HS-27A (cell line): ENCODE measurements at places on chromosomes 1 and 21.
A peak's percentile ranks its signal among the peaks of the same experiment; 100 is the strongest.

- DNase-seq: no peak
Measured at GRCh38 chr1:39410915-39411436, 80.5 kb upstream of the BMP8A start.

- no peak for DNase-seq
Measured at GRCh38 chr1:22142315-22143064, 407 bp downstream of the WNT4 start.

- DNase-seq: peak; percentile 53
Measured at GRCh38 chr1:1304331-1305299, 3.1 kb downstream of the ACAP3 start.

DNA sequence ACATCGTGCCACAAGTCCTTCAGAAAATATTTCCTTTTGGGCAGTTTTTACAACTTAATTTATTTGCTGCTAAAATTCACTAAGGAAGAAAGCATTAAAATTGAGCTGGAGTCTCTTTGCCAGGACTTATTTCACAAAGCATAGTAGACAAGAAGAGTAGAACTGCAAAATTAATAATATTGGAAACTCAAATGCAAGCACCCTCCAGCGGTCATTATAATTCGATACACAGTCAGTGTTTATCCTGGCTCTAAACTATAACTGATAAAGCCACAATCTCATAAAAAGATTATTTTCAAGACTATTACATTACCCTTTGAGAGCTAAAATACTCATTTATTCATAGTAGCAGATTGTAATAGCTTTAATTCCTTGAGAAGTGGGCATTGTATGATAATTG is 655.4 kb downstream of the RWDD3 start:
- DNase-seq: no peak

GRCh38 chr1:82994616-82995263 is 1004.2 kb downstream of the TTLL7 start:
- no peak for DNase-seq

- peak; percentile 81 for DNase-seq
Measured at GRCh38 chr1:218209351-218209861, 75.7 kb upstream of the RRP15 start.

GRCh38 chr1:3061566-3061965 is 7.4 kb upstream of the PRDM16 start:
- DNase-seq: no peak

DNA sequence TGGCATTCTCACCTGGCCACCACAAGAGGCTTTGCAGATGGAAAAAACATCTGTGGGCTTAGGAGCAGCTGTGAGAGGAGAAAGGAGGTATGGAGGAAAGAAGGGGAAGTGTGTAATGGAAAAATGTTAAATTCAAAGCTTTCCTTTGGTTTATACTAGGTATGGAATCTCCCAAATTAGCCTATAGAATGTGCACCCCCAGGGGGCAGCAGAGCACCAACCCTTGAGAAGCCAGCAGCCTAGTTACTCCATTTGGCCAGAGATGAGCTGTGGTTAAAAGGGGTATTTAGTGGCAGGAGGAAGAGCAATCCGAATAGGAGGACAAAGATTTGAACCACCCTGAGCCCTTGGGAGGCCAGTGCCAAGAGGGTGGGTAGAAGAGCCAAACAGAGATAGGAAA is 97.5 kb upstream of the CTTNBP2NL start:
- peak; percentile 9 for DNase-seq

DNA sequence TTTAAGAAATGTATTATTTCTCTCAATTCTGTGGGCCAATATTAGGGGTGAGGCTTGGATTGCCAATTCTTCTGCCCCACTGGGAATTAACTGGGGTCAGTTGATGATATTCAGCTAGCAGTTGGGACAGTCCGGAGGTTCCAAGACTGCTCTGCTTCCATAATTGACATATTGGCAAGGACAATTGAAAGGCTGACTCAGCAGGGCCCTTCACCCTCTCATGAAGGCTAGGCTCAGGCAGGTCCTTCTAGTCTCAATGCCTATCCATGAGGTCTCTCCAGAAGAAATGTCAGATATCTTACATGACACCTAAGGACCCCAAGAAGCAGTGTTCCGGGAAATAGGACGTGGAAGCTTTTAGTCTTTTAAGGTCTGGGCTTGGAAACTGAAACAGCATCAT is 13.3 kb upstream of the RNF11 start:
- DNase-seq: no peak

DNA sequence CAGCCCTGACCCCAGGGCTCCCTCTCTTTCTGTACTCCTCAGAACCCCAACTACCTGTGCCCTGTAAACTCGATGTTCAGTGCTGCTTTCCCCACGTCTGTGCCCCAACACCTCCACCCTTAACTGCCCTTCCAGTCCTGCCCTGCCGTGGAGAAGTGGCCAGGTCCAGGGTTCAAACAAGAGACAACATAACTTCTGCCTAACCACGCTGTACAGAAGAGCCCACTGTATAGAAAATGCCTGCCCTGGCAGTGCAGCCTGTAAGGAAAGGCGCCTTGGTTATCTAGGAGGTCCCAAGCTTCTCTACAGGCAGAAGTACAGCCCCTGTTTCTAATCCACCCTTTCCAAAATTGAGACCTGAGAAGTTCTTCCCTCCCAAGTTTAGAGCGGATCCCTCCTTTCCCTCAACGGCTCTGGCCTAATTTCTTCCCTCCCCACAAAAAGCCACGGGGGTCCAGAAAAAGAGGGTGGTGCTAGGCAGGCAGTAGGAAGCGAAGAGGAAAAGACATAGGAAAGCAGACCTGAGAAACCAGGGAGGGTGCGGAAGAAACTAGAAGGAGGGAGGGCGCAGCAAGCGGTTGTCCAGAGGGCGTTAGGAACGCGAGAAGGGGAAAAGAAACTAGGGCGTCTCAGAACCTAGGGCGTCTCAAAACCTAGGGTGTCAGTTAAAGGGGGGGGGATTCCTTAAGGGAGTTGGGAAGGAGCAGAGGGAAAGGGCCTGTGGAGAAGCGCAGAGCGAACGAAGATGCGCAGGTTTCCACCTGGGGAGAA is 3.2 kb downstream of the DMRTA2 start:
- DNase-seq: no peak

DNA sequence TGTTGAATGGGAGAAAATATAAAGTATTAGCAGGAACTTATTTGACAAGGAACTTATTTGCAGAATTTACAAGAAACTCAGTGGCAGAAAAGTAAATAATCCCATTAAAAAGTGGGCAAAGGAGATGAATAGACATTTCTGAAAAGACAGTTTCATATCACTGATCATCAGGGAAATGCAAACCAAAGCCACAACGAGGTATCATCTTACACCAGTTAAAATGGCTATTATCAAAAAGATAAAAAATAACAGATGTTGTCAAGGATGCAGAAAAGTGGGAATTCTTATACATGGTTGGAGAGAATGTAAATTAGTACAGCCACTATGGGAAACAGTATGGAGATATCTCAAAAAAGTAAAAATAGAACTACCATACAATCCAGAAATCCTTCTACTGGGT is 61.0 kb downstream of the SYT14 start:
- DNase-seq: no peak

- DNase-seq: no peak
Measured at GRCh38 chr1:231933711-231934626, 307.4 kb downstream of the DISC1 start.

- DNase-seq: peak; percentile 9
Measured at GRCh38 chr1:90133133-90133532, 138.2 kb downstream of the ZNF326 start.

GRCh38 chr1:31483012-31483946 is 70.3 kb downstream of the SERINC2 start:
- no peak for DNase-seq

DNA sequence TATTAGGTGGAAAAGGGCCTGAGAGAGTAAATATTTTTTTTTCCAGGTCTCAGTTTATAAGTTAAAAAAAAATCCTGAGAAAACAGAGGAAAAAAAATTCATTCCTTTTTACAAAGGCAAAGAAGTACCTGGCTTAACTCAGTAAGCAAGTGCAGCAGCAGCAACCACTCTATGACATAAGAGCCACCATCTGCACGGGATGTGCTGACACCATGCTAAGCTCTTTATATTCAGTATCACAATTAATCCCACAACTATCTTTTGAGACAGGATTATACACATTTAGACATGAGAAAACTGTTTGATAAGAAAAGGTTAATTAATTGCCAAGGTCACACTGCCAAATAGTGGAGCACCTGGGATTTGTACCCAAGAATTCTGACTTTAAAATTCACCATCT is 13.4 kb upstream of the DPT start:
- no peak for DNase-seq

GRCh38 chr21:29416268-29416667 is 117.5 kb downstream of the BACH1 start:
- DNase-seq: no peak

DNA sequence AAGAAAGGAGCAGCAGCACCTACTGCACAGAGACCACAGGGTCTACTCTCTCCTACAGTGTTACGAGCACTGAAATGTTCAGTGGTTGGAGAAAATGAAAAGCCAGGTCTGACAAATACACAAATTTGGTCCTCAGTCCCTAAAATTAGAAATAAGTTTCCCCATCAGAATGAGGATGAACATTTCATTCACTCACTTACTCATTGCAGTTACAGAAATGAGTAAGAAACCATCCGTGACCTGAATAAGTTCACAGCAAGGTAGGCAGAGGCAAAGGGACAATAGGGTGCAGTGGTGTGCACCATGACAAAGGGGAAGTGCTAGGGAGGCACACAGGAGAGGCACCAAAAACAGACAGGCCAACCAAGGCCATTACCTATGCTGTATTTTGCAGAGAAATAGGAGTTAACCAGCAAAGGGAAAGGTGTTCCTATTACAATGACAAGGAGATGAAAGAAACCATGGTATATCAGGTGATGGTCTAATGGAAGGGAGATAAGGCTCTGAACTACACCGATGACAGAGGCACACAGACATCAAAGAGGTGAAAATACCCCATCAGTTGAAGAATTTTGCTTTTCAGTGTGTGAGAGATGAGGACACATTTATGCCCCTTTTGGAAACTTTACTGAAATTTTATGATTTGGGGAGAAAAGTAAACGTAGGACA is 29.4 kb downstream of the VAV3 start:
- DNase-seq: no peak

- DNase-seq: peak; percentile 49
Measured at GRCh38 chr1:159339536-159339935, 37.4 kb downstream of the FCER1A start.

DNA sequence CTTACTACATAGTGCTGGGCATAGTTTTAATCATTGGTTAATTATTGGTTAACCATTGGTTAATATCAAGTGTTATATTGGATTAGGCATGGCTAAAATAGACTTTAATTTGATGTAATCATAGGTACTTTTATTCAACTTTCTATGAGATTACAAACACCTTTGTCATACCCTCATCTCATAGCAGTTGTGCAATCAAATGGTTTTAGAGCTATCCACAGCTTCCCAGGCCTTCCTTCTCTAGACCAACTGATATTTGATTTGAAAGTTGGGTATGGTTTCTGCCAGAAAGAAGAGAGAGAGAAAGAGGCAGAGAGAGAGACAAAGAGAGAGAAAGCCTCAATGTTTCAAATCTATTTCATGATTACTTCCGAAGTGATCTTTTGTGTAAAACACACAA is 9.6 kb upstream of the RGS1 start:
- DNase-seq: no peak

DNA sequence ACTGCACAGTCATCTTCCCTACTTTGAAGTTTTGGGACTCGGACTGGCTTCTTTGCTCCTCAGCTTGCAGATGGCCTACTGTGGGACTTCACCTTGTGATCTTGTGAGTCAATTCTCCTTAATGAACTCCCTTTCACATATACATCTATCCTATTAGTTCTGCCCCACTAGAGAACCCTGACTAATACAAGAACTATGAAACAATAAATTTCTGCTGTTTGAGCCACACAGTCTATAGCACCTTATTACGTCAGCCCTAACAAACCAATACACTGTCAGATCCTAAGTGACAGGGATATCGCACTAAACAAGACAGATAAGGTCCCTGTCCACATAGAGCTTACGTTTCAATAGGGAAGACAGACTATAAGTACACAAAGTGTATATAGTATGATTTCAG is 120.1 kb downstream of the PLPP3 start:
- no peak for DNase-seq

GRCh38 chr1:108043707-108044106 is 78.7 kb upstream of the VAV3 start:
- DNase-seq: no peak

DNA sequence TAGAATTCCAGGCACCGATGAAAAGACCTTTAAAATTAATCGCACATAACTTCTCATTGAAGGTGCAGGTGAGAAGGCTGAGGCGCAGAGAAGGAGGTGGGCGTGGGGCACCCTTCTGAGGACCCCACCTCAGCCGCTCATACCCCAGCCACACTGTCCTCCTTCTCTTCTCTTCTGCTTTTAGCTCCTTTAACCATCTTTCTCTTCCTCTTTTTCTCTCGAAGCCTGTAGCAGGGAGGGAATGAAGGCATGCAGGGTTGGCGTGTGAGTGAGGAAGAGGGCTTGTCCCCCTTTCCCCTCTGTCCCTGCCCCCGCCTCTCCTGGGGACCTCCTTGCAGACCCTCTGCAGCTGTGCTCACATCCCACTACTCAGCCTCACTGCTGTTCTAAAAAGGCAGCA is 57.8 kb upstream of the CACNA1E start:
- no peak for DNase-seq

DNA sequence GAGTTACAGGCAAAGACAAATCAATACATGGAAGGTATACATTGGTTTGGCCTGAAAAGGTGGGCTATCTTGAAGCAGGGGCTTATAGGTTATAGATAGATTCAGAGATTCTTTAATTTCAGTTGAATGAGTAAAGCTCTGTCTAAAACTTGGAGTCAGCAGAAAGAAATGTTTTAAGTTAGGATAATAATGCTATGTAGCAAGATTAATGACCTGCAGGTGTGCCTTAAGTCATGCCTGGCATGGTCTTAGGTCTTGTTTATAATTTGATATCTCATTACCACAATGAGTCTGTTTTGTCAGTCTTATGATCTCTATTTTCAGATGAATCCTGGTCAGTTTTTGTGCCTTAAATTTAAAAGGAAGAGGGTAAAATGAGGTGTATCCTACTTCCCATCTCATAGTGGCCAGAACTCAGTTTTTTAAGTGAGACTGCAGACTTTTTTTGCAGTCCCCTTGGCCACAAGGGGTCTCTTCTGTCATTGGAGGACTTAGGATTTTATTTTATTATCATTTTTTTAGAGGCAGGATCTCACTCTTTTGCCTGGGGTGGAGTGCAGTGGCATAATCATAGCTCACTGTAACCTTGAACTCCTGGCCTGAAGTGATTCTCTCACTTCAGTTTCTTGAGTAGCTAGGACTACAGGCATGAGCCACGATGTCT is 21.3 kb upstream of the PGBD2 start:
- DNase-seq: no peak

DNA sequence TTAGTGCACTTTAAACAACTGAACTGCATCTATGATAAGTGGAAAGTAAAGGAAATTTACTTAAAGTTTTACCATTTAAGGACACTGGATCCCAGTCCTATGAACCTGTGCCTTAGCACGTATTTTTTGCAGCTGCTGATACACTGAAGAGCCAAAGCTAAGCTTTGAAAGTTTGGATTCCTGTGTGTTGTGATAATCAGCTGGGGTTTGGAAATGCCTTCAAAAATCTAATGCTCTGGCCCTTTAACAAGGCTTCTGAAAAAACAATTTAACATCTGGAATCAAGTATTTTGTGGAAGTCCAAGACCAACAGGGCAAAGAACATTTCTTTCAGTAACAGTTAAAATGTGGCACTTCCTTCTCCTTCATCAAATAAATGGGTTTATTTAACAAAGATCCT is 51.8 kb downstream of the DDAH1 start:
- no peak for DNase-seq
